ENCODE measurements at places on chromosomes 3 and 15. TPM values are rescaled to one million over a fixed set of nuclear protein-coding genes. Genes with fewer than 3 reads are reported as not detected.

Gene ADAMTS9
- 43.7 TPM for polyA plus RNA-seq

Gene AHSG
- polyA plus RNA-seq: 0.15 TPM

Gene SLC28A1
- 0.13 TPM for polyA plus RNA-seq

- no peak for DNase-seq
Measured at GRCh38 chr3:13414040-13414729, 5.9 kb downstream of the NUP210 start.

Gene MASP1
- 7.4 TPM for polyA plus RNA-seq

GRCh38 chr3:180048103-180048502 is 11.4 kb upstream of the PEX5L start:
- no peak for DNase-seq

Gene ELL3
- polyA plus RNA-seq: 5.9 TPM

Gene DVL3
- polyA plus RNA-seq: 69.5 TPM

GRCh38 chr3:128801779-128802380 is 75.9 kb downstream of the RAB7A start:
- DNase-seq: no peak

- DNase-seq: no peak
Measured at GRCh38 chr3:98778852-98779413, 15.8 kb downstream of the ST3GAL6 start.

DNA sequence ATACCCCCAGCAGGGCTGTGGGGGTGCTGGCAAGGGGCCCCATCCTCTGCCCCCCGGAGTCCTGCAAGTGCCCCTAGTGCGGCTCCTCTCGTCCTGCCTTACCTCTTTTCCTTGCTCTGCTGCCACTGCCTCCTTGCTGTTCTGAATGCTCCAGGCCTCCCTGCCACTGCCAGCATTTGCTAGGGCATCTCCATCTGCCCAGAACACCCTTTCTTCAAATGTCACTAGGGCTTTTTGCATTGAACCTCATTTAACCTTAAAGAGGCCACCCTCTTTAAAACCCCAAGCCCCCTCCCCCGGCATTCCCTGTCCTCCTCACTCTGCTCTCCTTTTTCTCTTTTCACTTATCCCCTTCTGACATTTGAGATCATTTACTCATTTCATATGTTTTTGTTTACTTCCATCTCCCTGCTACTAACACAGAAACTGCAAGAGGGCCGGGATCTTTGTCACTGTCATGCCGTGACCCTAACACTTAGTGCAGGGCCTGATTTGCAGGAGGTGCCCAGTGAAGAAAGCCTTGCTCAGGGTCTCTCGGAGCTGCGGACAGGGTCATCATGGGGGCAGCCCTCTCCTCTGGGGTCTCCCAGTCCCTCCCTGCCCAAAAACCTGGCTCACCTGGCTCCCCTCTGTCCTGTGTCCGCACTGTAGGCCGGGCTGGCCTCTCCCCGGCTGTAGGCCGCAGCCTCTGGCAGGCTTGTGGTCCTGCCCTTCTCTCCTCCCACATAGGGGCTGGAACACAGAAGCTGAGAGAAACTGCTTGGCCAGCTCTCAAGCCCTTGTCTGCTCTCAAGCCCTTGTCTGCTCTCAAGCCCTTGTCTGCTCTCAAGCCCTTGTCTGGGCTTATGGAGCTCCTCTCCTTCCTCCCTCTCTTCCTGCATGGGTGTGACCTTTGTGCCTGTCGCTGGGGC is at the start of gene ACOX2:
TSS of gene ACOX2 (minus strand) at position 690 of the 911 bp plus-strand sequence. CDS start 2,084 bp downstream, outside the sequence.
- DNase-seq: peak; percentile 68

DNA sequence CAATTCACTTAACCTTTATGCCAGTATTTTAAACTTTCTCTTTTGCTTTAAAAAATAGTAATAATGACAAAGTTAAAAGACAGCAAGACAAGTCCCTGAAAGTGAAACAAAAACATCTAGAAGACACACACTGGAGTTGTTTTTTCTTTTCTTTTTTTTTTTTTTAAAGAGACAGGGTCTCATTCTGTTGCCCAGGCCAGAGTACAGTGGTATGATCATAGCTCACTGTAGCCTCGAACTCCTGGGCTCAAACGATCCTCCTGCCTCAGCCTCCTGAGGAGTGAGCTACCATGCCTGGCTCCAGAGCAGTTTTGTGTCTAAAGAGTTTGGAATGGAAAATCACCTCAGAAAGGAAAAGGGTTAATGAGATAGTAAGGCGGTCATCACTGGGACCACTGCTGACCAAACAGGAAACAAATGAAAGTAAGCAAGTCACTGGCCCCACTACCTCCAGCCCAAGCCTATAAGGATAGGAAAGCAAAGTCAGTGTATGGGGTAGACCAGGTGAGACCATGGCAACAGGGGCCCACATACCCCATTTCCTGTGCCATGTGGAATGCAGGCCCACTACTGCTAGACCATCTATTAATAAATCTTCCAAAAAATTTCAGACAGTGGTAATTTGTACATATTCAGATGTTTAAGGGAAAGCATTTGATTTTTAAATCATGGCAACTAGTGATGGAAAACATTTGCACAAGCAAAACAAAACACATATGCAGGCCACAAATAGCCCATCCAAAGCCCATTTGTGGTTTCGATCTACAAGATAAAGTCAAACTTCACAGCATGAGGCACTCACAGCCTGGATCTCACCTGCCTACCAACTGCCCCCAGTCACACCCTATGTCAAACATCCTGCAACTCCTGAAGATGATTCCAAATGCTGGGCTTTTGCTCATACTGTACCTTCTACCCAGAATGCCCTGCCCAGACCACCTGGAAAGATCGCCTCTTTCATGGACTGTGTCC is 62.6 kb downstream of the OSBPL10 start:
- no peak for DNase-seq

DNA sequence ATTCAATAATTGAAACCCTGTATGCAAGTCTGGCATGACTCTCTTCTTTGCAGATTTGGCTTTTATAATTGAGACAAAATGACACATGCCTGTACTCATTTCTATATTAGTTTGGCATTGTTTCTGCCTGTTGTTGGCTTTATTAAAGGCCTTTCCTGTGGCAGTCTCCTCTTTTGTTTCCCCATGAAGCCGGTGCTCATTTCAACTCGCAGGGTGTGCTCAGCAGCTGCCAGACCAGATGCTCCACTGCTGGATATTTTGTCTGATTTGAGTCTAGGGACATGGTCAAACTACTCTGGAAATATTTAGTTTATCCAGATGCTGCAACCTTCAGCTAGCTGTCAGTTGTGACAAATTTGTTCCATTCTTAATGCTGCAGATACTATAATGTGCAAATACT is 445.3 kb downstream of the NAALADL2 start:
- DNase-seq: no peak

DNA sequence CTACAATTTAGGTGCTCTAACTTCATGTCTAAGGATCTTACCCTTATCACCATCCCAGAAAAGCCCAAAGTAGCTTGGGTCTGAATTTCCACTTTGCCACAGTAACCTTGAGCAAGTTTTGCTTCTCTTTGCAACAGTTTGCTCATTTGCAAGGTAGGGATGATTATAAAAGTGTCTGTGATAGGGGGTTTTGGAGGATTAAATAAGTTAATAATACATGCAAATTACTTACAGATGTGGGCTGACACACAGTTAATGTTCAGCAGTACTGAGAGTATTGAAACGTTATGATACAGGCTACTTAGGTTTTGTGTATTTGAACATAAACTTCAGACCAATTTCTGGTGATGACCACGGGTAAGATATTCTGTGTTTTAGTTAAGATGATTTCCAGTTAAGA is 444.7 kb upstream of the TPRG1 start:
- DNase-seq: no peak

DNA sequence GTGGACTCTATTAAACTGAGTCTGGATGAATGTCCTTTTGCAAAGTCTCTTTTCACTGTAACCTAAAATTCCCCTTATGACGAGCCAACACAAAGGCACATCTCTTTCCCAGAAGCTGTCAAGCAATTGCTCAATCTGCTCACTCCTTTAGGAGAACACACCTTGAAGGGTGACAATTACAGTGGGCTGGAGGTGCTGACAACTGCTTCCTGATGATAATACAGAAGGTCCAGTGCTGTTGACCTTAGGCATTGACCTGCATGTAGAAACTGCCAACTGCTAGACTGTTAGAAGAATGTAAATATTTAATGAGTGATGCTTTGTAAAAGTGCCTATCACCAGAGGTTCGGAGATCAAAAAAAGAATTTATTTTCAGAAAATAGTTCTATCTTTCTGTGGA is 757.7 kb downstream of the GRM7 start:
- no peak for DNase-seq

GRCh38 chr3:46409739-46410489 is 2.9 kb downstream of the CCRL2 start:
- DNase-seq: no peak

DNA sequence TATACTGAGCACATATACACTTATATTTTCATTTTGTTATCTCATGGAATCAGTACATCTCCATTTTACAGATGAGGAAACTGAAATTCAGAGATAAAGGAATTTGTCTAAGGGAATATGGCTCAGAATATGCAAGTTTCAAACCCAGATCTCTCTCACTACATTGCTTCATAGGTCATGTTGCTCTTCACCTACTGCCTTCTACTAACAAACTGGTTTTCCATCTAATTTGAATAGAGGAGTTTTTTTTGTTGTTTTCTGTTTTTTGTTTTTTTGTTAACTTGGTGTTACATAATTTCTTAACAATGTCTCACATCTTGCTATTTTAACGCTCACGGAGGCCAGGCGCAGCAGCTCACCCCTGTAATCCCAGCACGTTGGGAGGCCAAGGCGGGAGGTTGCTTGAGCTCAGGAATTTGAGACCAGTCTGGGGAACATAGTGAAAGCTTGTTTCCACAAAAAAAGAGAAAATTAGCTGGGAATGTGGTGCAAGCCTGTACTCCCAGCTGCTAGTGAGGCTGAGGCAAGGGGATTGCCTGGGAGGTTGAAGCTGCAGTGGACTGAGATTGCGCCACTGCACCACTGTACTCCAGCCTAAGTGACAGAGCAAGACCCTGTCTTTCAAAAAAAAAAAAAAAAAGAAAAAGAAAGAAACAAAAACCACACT is 37.0 kb downstream of the FMN1 start:
- no peak for DNase-seq

Data from right lung (tissue), 10 donors.